Right kidney (tissue), 9 donors: ENCODE measurements at places on chromosomes 12 and 14.

- peak; percentile 53 for DNase-seq
Measured at GRCh38 chr14:102046337-102047278, 40.2 kb downstream of the HSP90AA1 start.

DNA sequence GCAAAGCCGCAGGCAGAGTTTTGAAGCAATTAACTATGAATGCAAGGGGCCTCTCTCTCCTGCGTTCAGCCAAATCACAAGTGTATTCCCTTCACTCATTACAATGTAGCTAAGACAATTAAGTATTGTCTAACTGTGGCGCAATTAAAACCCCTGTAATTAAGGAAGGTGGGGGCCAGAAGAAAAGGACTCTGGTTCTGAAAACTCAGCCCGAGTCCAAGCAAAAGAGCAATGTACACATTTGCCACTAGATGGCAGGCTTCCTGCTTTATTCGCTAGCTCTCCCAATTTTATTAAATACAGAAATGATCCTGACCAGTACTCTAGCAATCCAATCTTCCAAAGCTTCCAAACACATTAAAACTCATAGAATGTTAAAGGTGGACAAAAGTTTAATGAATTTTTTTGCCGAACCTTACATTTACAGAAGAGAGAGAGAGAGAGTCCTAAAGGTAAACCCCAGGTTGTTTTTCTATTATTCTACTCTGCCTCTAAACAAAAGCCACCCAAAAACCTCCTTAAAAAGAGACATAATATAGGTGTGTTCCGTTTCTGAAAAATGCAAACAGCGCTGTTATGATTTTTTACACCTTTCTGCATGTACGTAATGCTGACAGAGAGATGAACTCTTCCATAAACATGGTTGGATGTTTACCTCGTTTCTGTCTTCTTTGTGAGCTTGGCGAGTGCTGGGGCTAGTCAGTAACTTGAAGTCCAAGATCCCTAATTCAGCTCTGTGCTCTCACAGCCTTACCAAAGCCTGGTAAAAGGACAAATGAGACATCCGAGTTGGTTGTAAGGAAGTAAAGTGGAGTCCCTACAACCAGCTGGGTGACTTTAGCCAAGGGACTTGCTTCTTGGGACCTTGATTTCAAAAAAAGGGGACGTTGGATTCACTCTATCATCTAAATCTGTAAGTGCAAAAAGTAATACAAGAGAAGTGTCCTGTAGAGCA is 50.9 kb upstream of the VASH1 start:
- peak; percentile 28 for DNase-seq

- no peak for DNase-seq
Measured at GRCh38 chr12:44525806-44526654, 350.1 kb downstream of the NELL2 start.

GRCh38 chr14:68250927-68251768 is 431.6 kb downstream of the RAD51B start:
- DNase-seq = peak; percentile 35

- no peak for DNase-seq
Measured at GRCh38 chr14:99309220-99309766, 37.3 kb upstream of the BCL11B start.

DNA sequence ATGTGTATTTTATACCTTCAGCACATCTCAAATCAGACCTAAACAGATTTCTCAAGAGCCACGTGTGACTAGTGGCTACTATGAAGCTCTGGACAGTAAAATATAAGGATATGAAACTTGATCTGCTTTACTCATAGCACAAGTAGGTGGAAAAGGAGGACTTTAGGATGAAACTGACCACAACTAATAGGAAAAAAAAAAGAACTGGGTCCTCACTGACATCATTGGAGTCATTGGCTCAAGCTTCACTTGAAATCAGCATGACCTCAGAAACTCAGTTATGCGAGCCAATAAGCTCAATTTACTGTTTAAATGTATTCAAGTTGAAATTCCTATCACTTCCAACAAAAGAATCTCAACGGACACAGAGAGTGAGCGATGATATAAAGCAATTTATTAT is 34.1 kb upstream of the CIT start:
- no peak for DNase-seq

GRCh38 chr14:93923626-93924025 is 3.5 kb upstream of the FAM181A start:
- DNase-seq = no peak

GRCh38 chr14:105479431-105480158 is 5.0 kb downstream of the CRIP2 start:
- no peak for DNase-seq

DNA sequence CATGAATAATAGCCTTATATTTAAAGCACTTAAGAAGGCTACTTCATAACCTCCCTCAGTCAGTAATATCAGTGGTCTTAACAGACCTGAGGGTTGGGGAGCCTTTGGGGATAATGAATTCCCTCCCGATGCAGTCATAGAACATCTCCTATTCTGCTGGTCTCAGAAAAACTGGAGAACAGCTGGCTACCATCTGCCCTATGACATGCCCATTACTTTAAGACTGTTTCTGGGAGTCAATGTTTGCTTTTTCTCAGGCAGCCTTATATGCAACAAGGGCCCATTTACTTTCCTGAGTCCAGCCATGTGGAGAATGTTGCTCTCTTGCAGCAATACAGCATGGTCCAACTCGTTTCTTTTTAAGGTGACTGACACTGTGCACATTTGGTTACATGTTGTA is 161.7 kb upstream of the PARP11 start:
- DNase-seq = no peak

DNA sequence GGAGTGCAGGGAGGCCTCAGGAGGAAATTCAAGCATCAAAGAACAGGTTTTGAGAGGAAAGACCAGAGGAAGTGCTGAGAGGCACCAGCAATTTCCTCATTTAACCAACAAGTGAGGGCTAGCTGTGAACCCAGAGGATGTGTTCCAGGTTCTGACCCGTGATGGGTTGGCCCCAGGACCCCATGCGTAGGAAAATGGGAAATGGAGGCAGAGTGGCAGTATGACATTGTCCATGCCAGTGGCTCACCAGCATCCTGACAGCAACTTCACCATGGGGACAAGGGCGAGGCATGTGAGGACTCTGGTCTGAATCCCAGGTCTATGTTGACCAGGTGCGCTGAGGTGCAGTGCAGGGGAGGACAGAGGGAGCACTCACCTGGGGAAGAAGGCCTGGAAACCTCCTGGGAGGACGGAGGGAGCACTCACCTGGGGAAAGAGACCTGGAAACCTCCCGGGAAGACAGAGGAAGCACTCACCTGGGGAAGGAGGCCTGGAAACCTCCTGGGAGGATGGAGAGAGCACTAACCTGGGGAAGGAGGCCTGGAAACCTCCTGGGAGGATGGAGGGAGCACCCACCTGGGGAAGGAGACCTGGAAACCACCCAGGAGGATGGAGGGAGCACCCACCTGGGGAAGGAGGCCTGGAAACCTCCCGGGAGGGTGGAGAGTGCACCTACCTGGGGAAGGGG is 6.7 kb upstream of the CACNA2D4 start:
- no peak for DNase-seq

DNA sequence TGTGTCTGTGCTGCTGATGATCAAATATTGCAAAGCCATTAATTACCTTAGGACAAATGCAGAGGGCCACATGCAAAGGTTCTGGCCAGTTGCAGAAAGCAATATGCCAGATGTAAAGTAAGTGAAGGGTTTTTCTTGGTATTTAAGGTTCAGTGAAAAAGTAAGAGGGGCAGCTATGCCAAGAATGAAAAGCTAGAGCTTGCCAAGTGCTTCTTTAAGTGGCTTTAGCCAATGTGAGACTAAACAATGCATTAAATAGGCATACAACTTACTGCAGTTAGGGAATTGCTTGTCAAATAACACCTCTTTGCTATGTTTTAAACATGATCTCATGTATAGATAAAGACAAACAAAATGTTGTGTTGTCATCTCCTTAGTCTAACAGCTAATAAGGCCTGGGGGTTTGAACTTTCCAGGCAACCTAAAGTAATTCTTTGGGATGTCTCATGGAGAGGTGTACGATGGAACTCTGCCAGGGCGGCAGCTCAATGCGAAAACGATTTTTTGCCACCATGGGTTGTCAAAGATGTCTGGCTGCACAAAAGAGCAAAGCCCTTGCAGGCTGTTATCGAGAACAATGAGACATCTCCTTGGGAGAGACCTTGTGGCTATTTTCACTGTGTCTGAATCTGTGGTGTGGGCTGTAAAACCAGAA is 12.0 kb downstream of the IGF1 start:
- no peak for DNase-seq

DNA sequence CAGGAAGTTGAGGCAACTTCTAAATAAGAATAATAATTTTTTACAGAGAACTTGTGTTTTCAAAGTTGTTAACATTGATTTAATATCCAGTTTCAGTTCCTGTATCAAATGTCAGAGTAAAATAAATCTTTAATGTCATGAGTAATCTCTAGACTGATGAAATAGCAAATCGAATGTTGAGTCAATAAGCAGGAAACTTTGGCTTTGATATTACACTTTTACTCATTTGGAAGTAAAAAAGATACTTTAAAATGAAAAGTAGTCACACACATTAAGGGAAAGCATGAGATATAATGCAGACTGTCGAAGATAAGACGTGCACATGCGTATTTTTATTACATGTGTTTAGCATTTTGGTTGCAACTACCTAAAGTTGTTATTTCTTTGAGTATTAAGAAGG is 78.2 kb upstream of the PTGDR start:
- DNase-seq = no peak

- DNase-seq = no peak
Measured at GRCh38 chr12:39638178-39638577, 18.6 kb upstream of the ABCD2 start.

- DNase-seq = peak; percentile 60
Measured at GRCh38 chr14:101561145-101561896, at the start of gene DIO3. DIO3 (plus strand) TSS chr14:101561495.

DNA sequence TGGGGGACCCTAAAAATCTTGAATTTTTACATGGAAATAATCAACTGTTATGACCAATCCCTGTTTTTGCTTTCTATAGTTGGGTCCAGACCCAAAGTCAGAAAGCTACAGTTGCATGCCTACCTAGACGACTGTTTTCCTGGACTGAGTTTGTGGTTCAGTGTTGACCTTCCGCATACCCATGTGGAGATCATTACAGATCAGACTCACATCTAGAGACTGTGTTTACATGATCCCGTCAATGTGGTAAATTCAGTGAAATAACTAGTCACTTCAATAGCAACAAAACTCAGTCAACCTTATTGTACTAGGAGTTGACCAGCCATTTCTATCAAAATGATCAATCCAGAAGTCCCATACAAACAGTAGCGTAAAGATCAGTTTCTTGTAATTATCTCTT is 257.6 kb downstream of the EGLN3 start:
- DNase-seq = no peak

GRCh38 chr12:131980263-131980662 is 30.5 kb downstream of the EP400 start:
- DNase-seq = no peak

- no peak for DNase-seq
Measured at GRCh38 chr14:87992346-87992717, 650 bp downstream of the GALC start.

GRCh38 chr12:57475271-57476161 is 4.2 kb downstream of the ARHGAP9 start:
- DNase-seq = peak; percentile 73

- no peak for DNase-seq
Measured at GRCh38 chr14:87805315-87805723, 187.7 kb downstream of the GALC start.

DNA sequence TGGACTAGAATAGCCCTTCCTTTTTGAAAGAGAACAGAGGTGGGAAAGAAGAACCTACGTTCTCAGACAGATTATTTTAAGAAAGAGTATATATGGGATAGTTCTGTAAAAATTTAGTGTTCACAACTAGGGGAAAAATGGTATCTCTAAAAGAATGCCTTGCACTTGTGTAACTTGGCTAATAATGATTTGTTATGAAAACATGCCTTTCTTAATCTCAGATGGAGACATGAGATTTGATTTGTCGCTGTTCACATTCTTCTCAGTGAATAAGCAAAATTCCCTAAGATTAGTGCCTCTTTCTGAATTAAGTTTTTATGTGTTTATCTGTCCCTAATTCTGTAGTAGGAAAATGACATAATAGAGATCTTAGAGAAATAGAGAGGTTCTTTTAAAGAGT is 100.8 kb downstream of the USP15 start:
- no peak for DNase-seq

DNA sequence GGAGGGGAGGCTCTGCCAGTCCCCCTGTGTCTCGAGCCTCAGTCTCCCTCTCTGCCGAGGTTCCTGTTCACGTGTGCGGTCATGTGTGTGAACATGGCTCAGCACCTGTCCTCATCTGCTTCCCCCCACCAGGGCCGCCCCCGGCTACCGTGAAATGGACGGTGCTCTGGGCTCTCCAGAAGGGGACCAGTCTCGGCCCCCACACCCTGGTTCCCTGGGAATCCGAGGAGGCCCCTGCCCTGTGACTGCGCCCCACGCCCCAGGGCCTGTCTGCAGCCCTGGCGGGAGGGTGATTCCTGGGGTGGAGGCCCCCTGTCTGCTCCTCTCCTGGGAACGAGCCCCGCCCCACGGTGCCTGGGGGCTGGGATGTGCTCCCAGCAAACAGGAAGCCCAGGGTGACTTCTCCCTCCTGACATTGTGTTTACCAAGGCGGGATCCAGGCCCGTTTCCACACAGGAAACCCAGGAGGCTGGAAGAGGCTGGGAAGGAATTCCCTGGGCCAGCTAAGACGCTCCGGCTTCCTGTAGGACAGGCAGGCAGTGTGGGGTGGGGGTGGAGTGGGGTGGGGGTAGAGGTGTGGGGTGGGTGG is 46.6 kb downstream of the KIF26A start:
- DNase-seq = no peak

DNA sequence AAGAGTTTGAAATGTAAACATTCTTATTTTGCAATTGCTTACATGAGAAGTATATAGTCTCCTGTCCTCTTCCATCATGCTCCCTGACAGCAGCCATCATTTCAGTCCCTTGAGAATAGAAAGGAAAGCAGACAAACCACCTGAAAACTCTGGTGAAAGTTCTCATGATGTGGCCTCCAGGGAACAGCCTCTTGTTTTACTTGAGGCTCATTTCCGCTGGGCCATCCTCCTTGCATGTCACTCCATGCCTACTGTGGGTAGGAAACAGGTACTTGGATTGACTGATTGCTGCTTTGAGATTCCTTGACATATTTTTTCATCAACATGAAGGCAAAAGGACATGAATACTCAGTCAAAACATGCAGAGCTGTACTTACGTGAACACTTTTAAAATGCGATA is 6.0 kb downstream of the SYT1 start:
- DNase-seq = no peak

GRCh38 chr12:131573631-131574394 is 137.1 kb upstream of the SFSWAP start:
- no peak for DNase-seq

GRCh38 chr12:58509116-58509885 is 411.0 kb downstream of the LRIG3 start:
- no peak for DNase-seq

DNA sequence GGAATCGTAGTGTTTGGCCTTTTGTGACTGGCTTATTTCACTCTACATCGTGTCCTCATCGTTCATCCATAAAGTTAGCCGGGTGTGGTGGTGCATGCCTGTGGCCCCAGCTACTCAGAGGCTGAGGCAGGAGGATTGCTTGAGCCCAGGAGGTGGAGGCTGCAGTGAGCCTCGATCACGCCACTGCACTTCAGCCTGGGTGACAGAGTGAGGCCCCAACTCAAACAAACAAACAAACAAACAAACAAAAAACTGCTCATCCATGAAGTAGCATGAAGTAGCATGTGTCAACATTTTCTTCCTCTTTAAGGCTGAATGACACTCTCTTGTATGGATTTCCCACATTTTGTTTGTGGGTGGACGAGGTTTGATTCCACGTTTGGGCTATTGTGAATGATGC is 44.0 kb upstream of the MEG3 start:
- no peak for DNase-seq
